Right renal cortex interstitium (tissue), 3 donors: ENCODE measurements at places on chromosomes 2 and 18. TPM values are rescaled to one million over a fixed set of nuclear protein-coding genes. Genes with fewer than 3 reads are reported as not detected.

Gene TWIST2
- polyA plus RNA-seq: 4.0 TPM

Gene ARHGEF33
- 1.4 TPM for polyA plus RNA-seq

DNA sequence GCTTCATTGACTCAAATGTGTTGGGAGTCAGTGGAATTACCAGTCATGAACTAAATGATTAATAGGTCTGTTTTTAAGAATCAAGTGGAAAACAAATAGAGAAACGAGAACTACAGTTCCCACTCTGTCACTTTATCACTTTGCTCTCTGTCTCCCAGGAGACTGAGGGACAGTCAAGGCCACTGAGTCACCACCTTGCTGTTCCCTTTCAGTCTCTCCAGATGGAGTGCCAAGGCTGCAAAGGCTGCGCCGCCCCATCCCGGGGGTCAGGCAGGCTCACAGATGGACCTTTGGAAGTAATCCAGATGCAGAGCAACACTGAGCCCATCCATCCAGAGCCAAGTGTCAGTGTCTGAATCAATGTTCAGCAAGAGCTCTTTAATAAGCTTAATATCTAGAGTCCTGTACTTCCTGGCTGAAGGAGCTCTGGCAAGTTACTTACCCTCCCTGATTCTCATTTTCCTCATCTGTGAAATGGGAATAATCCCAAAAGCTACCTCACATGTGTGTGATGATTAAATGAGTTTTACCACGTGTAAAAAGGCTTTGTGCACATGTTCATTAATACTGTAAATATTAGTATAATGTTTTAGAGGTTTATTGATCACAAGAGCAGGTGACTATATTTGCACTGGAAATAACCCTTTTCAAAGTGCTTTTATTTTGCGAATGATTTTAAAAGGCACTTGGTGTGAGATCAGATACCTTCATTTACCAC lies 43.0 kb upstream of the EFEMP1 start:
- no peak for DNase-seq

- no peak for DNase-seq
Observed at GRCh38 chr18:79489899-79490625, 94.3 kb downstream of the NFATC1 start.

DNA sequence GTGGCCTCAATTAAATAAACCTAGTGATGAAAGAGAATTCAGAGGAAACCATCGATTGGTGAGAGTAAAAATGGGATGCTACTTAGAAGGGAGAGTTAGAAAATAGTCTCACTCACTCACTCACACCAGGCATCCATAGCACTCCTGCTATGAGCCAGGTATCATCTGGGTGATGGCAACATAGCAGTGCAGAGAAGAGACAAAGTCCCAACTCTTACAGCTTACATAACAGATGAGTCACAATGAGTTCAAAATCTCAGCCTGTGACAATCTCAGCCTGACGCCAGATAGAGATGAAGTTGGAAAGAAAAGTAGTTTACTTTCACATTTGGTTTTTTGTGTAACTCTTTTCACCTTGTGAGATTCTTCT lies 55.4 kb upstream of the THOC1 start:
- no peak for DNase-seq

DNA sequence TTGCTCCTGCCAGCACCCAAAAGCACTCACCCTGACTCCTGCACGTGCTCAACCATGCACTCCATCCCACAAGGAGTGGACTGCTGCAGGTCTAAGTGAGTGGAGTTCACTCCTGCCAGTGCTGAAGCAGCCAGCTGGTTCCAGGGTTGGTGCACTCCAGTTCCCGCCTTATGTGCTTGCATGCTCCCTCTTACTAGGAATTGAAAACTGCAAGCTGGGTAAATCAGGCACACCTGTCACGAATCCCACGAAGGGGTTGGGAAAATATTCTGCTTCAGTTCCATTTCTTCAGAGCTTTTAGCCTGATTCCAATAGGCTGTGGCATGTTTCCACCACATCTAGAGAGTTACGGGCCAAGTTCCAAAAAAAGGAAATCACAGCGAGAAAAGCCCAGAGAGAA lies 1365.5 kb upstream of the CHAC2 start:
- no peak for DNase-seq
